Mesendoderm (in vitro differentiated cells): ENCODE measurements at places on chromosomes 3 and 15.

DNA sequence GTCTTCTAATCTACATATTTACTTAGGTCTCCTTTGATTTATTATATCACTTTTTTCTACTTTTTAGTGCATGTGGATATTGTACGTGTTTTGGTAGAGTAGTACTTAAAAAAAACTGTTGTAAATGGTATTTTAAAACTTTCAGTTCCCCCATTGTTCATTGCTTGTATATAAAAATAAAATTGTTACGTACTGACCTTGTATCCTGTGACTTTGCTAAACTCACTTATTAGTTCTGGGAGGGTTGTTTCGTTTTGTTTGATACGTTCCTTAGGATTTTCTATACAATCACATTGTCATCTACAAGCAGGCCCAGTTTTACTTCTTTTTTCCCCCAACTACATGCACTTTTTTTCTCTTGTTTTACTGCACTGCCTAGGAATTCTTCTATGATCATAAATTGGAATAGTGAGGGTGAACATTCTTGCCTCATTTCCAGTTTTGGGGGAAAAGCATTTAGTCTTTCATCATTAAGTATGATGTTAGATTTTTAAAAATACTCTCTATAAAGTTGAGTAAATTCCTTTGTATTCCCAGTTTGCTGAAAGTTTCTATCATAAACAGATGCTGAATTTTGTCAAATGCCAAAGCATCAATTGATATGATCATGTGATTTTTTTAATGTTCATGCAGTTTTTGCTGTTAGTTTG is 33.5 kb upstream of the ACKR4 start:
- no peak for DNase-seq

- DNase-seq, result peak; percentile 38
Measured at GRCh38 chr3:53132347-53132746, 2.1 kb upstream of the RFT1 start.

GRCh38 chr15:67366904-67367303 is 112.3 kb downstream of the IQCH start:
- DNase-seq, result no peak

DNA sequence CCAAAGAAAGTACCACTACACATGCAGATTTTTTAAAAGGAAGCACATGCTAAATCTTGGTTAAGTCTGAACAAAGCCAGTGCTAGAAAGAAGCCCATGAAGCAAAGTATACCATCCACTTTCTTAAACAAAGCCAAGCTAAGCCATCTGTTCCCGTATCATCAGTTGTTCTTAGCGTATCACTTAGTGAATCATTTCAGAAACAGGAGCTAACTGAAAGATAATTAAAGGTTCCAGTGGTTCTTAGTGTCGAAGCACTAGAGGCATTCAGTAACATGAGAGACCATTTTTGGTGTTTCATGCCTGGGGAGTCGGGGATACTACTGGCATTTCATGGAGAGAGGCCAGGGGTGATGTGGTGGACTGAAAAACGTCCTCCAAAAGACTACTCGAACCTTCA is 12.8 kb downstream of the UBXN7 start:
- no peak for DNase-seq

- peak; percentile 60 for DNase-seq
Measured at GRCh38 chr3:177604181-177604580, 406.9 kb upstream of the TBL1XR1 start.

DNA sequence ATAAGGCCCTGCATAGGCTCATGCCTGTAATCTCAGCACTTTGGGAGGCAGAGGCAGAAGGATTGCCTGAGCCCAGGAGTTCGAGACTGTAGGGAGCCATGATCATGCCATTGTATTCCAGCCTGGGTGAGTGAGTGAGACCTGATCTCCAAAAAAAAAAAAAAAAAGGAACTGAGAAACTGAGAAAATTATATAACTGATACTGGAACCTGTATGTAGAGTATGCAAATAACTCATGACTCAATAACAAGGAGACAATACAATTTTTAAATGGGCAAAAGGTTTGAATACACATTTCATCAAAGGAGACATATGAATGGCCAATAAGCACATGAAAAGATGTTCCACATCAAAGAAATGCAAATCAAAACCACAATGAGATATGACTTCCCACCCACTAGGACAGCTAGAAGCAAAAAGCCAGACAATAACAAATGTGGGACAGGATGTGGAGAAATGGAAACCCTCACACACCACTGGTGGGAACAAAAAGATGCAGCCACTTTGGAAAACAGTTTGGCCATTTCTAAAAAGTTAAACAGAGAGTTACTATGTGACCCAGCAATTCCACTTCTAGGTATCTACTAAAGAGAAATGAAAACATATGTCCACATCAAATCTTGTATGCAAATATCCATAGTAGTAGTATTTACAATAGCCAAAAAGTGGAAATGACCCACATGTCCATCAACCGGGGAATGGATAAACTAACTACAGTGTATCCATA is 70.7 kb downstream of the IQSEC1 start:
- DNase-seq, result no peak

- no peak for DNase-seq
Measured at GRCh38 chr3:182829761-182830405, 36.6 kb downstream of the ATP11B start.

- DNase-seq, result no peak
Measured at GRCh38 chr3:60207905-60208304, 1043.3 kb downstream of the FHIT start.

GRCh38 chr3:123766193-123767008 is 117.7 kb downstream of the MYLK start:
- DNase-seq, result no peak

DNA sequence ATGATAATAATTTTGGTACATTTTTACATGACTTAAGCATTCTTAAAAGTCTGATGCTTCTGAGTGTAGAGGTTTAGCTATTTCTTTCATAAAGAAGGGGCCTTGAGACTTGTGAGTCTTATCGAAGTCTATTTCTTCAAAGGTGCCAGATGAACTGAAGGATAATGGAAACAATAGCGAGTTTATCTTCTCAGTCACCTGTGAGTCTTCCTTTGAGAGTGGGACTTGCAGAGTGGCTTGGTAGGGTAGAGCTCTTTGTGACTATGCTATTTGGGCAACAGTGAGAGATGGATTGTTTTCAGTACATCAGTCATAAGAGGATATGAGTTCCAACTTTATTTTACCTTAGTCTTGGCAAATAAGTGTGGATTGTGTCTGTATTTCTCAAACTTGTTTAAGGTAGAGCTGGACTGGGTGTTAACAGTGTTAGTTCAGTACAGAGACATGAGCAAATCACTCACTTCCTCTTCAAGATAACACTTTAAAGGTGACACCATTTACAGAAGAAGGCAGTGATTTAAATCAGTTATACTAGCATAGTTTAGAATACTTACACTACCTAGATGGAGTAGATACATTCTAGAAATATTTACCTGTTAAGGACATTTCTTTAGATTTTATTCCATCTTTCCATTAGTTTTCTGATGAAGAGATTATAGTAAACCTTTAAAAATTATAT is 3.2 kb downstream of the AKAP13 start:
- peak; percentile 56 for DNase-seq

DNA sequence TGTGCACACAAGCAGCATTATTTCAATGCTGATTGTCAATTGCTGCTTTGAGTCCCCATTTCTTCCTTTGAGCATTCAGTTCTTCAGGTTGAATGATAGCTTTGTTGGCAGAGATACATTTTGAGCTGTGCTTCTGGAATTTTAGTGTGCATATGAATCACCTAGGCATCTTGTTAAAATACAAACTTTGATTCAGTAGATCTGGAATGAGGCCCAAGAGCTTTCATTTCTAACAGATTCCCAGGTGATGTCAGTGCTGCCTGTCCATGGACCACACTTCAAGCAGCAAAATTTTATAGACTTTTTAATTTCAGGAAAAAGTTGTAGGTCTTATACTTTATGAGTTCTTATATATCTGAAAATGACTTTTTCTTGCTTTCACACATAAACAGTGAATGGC is 131.1 kb downstream of the ADAMTSL3 start:
- DNase-seq, result no peak

- DNase-seq, result no peak
Measured at GRCh38 chr3:123597561-123597960, 12.7 kb upstream of the HACD2 start.

- no peak for DNase-seq
Measured at GRCh38 chr15:50278496-50278895, 13.0 kb upstream of the HDC start.

GRCh38 chr3:49120096-49120437 is 556 bp downstream of the USP19 start:
- peak; percentile 12 for DNase-seq

DNA sequence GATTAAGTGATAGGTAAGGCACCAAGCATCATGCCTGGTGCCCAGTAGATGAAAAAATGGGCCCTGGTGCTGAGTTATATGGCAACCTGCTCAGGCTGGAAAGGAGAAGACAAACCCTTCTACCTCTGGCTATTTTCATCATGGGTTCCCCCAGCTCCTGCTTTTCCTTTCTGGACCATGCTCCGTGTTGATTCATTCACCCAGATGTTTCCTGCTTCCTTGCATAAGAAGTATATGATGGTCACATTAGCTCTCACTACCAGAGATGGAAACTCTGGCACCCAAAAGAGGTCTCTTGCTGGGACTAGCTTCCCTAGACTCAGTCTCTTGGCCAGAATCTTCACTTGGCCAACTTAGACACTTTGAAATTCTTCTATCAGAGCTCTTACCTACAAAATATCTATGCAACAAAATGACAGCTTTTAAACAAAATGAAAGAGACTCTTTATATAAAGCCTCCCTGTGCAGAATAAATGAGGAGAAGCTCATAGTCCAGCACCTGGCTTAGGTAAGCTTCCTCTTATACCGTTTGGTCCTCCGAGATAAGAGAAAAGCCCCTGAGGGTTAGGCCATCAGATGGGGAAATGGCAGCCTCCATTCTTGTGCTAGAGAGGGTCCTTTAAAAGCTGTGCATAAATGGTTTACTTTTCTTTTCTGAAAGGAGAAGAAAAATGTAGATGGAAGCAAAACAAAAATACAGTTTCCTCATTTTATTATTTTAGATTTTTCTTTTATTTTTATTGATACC is 46.8 kb upstream of the MCF2L2 start:
- DNase-seq, result no peak
